Vein endothelial cell (primary cell): ENCODE measurements at places on chromosomes 3 and 15. TPM values are rescaled to one million over a fixed set of nuclear protein-coding genes. Genes with fewer than 3 reads are reported as not detected.

Gene ZNF501
- 4.6 and 6.5 TPM in 2 replicates for total RNA-seq

Gene SUCLG2
- total RNA-seq, result 34.0 and 35.8 TPM in 2 replicates

Gene STRIT1
- total RNA-seq, result not detected in 2 replicates

Gene TBCCD1
- total RNA-seq, result 16.3 and 23.8 TPM in 2 replicates

Gene ENTPD3
- under 0.01 TPM in 1 of 2 replicates, not detected in the other for total RNA-seq

Gene CD200
- total RNA-seq, result 10.2 and 14.7 TPM in 2 replicates

Gene TLE3
- total RNA-seq, result 44.6 and 58.8 TPM in 2 replicates

Gene PGBD4
- 1.2 and 1.3 TPM in 2 replicates for total RNA-seq

Gene TEX55
- not detected in 2 replicates for total RNA-seq

Gene IL17RE
- total RNA-seq, result 0.33 and 0.57 TPM in 2 replicates

Gene DUOX1
- total RNA-seq, result not detected in 2 replicates

Gene CFAP20DC
- total RNA-seq, result 1.2 and 1.3 TPM in 2 replicates

Gene SLC9C1
- 0.10 and 0.33 TPM in 2 replicates for total RNA-seq

Gene CDC25A
- total RNA-seq, result 12.4 and 20.9 TPM in 2 replicates

Gene RPL39L
- 12.7 and 13.9 TPM in 2 replicates for total RNA-seq
